Stimulated activated CD8-positive, alpha-beta memory T cell treated with anti-CD3 and anti-CD28 coated beads, Interleukin-15, amount 100 ng/mL, for 48 hours (primary cell): ENCODE measurements at places on chromosomes 2 and 18.

DNA sequence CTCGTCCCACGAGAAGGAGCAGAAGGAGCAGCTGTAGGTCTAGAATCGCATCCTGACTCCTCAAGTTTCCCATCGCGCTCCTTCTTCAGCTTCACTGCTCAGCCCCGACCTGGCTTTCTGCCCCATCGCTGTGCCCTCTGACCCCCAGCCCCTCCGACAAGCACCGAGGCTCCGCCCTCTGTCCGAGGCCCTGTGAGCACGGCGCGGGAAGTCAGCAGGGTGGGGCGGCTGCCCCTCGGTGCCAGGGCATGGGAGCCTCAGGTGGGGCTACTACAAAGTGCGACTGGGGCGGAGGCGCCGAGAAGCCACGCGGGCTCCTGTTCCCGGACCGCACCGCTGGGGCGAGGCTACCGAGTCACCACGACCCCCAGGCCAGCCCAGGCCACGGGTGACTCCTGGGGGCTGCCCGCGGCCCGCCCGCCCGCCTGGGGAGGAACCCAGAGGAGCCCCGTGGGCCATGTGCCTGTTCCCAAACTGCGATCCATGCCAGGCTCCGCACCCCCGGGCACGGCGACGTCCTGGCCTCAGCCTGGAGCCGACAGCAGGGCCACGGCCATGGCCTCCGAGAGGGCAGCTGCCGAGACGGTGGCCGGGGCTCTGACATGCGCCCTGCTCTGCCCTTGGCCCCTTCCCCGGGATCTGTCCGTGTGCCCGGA is 36.6 kb upstream of the ID2 start:
- DNase-seq: no peak

DNA sequence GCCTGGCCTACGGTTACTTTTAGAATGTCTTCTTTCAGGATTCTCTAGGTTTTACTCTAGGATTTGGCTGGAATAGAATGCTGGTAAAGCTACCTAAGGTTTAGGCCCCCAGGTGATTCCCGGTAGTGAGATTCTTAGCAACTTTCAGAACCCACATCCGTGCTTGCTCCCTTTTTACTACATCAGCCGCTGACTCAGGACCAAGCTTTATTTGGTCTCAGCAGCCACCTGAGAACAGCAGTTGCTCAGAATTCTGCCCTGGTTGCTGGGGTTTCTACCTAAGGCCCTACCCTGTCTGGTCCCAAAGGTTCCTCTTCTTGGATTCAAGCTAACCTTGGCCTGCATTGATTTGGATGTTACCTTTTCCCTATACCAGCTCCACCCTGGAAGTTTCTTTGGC is 36.1 kb upstream of the NDUFV2 start:
- DNase-seq: no peak

DNA sequence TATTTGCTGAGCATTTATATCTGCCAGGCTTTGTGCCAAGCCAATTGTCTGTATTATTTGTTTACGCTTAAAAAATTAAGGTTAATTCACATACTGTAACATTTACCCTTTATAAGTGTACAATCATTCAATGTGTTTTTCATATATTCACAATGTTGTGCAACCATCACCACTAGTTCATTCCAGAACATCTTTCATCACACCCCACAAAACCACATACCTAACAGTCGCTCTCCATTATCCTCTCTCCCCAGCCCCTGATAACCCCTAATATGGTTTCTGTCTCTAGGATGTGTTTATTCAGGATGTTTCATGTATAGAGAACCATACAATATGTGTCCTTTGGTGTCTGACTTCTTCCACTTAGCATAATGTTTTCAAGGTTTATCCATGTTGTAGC is 234.1 kb downstream of the INSIG2 start:
- no peak for DNase-seq

- no peak for DNase-seq
These were observed 3.1 kb upstream of the B3GNT2 start for GRCh38 chr2:62192811-62193210.

- no peak for DNase-seq
These were observed 88.9 kb upstream of the RBBP8 start for GRCh38 chr18:22844190-22844589.

DNA sequence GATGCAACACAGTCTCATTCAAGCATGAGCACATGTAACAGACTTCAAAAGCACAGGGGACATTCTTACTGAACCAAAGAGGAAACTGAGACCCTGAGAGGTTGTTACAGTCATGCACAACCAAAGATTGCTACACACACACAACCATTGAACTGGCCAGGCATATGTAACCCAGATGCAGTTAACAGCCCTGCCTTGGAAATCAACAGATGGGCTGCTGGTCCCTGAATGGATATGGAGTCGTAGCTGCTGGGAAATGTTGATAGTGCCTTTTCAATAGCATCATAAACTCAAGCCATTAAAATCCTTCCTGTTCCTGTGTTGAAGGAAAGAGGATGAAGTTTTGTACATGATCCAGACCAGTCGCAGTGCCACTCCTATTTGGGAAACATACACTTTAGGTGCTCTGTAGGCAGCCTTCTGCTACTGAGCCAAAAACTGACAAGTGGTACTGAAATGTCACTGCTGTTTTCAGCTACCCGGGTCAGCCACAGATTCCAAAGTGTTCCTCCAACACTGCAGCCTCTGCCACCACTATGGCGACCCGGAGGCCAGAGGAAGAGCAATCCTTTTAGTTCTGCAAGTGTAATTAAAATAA is 143.9 kb downstream of the CCBE1 start:
- DNase-seq: no peak

DNA sequence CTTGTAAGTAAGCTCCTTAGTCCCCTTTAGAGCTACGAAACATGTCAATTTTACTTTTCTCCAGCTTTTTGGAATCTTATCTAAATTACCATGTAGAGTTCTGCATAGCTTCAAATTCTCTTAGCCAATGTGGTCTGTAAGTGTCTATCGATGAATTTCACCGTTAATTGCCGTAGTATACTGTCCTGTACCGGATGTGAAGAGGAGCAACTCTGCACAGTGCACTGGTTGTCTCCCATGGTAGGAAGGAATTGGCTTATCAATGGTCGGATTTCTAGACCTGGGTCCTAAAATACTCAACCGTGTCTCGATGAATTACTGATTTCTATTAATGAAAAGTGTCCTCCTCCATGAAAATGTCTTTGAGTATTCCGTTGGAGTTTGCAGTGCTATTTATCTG is 1.9 kb downstream of the NOP58 start:
- DNase-seq: no peak

DNA sequence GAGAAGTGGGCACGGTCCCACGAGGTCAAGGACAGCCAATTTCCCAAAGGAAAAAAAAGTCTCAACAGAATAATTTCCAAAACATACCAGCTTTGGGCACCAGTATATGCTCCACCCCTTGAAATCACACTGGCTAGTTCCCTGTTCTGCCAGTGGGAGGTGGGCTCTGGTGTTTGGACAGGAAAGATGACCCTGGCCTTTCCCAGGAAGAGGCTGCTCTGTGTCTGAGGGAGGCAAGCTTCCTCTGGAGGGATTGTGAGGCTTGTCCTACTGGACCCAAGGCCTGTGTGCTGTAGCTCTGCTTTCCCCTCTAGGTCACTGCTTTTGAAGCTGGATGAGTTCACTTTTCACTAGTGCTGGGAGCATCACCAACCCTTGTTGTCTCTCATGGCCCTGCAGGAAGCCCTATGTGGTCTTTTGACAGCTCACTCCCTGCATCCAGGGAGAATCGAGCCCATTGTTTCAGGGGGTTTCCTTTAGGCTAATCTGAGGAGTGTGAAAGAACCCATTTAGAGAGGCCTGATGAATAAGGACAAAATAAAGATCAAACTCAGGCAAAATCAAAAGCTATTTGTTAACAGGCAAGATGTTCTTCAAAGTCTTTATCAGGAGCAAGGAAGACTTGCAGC is 36.3 kb downstream of the CXCR4 start:
- no peak for DNase-seq

DNA sequence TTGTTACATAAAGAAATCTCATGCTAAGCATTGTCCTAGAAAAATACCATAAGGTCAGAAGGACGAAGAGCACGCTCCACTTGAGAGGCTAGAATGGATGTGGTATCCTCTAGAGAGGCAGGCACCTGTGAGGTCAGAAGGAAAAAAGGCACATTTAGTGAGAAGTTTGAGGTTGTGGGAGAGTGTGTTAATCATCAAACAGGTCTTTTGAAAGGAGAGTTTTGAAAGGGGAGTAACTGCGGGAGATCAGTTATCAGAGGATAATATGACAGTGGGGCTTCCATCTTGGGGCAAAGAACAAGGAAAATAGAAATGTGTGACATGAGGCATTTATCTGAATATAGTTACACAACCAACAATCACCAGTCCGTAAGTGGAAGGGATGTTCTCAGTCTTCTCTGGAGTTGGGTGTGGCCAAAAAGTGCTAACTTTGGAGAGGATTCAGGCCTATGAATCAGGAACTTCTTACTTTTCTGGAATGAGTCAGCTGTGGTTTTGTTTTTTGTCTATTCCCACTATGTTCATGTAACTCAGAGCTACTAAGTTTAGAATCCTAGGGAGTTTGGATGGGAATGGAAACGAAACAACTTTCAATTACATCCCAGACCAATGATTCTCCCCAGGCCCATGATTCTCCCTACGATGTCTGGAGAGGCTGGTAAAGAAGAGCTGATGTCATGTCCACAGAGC is 451.4 kb upstream of the ST6GAL2 start:
- no peak for DNase-seq

DNA sequence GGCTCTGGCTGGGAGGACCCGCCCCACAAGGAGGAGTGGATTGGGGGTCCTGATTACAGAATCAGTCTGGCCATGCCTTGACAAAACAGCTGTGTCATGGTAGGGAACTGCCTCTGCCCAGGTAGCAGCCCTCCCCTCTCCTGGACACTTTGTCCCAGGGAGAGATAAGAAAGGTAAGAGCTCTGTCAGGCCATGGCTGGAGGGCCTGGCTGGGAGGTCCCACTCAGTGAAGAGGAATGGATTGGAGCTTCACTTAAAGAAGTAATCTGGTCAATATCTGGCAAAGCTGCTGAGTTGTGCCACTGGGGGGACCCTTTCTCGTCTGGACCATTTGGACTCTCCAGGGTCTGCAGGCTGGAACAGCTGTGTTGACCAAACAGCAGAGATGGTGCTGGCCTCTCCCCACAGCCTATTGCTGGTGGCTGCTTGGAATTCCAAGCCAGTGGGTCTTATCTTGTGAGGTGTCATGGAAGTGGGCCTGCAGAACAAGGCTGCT is 75.4 kb downstream of the EPC2 start:
- no peak for DNase-seq

- DNase-seq: no peak
These were observed 557.1 kb upstream of the CHAC2 start for GRCh38 chr2:53210538-53210937.

DNA sequence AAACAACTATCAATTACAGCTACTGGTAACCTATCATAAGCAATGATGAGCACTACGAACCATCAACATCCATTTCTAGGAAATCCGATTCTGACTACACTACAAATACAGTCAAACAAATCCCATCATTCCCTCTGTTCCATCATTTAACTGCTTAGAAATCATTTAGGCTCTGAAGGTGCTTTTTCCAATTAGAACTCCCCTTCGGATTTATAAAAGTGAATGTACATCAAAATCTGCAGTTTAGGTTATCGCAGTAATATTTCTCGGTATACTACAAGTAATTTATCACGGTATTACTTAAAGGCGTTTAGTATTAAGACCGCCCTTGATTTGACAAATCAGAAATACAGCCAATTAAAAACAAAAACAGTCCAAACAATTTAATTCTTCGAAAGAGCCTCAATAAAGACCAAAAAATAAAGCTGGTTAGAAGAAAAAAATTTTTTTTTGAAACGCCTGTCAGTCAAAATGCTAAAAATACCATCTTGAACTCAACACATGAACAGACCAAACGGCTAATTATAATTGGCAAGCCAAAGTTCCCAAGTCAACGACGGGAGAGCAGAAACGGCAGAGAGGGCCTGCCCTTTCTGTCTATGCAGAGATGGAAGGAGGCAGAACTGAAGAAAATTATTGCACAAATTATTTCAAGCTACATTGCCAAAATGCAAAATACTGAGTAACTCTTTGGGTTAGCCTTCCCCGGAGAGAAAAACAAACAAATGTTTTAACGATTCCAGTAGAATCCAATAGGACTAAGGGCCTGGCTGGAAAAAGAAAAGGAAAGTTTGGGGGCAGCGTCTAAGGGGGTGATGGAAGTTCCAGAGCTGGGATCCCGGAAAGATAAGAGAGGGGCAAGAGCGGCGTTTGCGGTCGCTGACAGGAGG is 1.2 kb downstream of the VPS54 start:
- DNase-seq: no peak

GRCh38 chr2:223786943-223787342 is 50.4 kb downstream of the AP1S3 start:
- DNase-seq: no peak
